ENCODE measurements at places on chromosomes 7 and 10.

DNA sequence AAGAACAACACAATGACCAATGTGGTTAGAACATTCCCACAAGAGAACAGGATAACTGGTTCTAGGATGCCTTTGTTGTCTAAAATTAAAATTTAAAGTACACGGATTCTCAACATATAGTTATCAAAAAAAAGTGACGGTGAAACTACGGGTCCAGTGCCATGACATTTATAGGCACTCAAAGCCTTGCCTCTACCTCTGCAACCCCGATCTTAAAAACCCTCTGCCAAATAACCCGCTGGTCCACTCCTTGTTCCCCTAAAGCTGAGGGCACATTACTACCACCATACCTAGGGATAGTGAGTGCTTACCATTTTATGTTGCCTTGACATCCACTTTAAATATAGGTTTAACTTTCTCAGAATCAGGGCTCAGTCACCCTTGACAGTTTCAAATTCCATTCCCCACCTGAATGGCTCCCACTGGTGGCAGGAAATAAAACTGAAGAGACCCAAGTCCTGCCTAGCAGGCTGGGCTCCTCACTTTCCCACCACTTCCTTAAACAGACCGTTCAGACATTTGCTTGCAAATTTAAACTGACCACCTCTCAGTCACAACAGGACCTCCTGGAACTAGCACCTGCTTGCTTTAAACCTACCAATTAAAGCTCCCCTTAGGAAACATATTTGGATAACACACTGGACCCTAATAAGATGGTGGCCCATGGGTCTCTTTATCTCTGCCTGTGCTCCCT, 169.9 kb upstream of the ASAH2 start:
- no peak for DNase-seq

DNA sequence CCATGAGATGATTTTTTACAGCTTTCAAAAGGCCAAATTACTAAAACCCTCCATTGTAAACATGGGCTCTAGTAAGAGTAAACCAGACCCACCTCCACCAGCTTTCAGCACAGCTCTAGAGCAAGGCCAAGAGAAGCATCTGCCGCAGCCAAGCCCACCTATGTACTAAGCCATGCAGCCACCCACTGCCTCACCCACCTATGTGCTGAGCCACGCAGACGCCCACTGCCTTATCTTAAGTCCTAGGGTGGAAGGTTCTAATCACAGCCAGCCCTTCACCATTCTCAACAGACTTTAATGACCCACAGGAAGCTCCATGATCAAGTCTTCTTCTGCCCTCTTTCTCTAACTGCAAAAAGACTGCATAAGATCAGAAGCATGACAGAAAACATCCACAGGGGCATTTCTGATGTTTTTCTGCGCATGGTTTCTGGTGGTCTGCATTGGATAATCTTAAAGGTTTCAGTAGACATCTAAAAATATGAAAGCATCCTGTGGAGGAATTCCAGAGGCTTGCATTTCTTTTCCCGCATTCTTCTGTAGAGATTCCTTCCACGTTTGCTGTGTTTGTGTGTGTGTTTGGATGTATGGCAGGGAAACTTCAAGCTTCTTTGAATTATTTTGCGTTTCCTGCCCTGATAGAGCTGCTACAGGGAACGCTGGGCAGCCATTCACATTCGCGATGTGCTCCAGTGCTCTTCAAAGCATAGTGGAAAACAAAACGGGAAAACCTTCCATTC, 286.1 kb upstream of the KLF6 start:
- no peak for DNase-seq

GRCh38 chr7:131610007-131610406, 53.6 kb upstream of the PODXL start:
- DNase-seq, result no peak

- DNase-seq, result no peak
Observed at GRCh38 chr10:111018021-111018420, 58.8 kb upstream of the ADRA2A start.

- no peak for DNase-seq
Observed at GRCh38 chr7:2163600-2164555, 68.9 kb downstream of the MAD1L1 start.

GRCh38 chr10:70247360-70247759, 14.1 kb upstream of the PPA1 start:
- no peak for DNase-seq

- DNase-seq, result no peak
Observed at GRCh38 chr10:132588301-132589013, 50.9 kb downstream of the INPP5A start.

GRCh38 chr10:100748231-100749058, 3.1 kb downstream of the PAX2 start:
- DNase-seq, result no peak

GRCh38 chr10:87053111-87053510, 33.0 kb downstream of the FAM25A start:
- no peak for DNase-seq

- DNase-seq, result no peak
Observed at GRCh38 chr7:98467570-98468312, 66.9 kb upstream of the BAIAP2L1 start.

GRCh38 chr7:128029405-128029995, 1.7 kb downstream of the LRRC4 start:
- no peak for DNase-seq

DNA sequence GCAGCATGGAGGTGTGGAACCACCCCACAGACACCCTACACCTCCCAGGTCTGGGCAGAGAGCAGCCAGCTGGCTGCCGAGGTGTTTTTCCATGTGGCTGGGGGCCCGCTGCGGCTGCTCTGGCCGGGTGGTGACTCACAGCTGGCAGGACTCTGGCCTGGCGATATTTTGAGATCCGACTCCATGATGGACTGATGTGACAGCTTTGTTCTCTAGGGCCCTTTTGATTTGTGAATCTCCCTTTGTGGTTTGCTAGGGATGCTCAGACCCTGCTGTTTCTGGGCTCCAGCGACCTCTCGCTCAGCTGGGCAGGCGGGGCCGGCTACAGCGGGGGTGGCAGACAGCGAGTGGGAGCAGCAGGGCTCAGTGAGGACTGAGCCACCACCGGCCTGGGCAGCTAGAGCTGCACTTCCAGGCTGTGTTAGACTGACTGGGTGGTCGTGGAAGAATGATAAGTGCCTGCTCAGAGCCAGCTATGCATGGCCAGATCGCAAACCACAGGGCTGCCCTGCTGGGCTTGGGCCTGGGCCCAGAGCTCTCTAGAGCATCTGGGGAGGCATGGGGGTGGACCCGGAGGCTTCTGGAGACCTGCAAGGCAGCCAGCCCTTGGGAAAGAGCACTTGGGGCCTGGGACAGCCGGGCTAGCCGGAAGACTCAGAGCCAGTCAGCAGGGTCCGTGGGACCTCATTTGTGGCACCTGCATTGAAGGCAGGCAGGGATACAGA, 46.2 kb upstream of the GDF10 start:
- no peak for DNase-seq

GRCh38 chr10:110160081-110160480, 47.3 kb upstream of the MXI1 start:
- DNase-seq, result no peak

- DNase-seq, result no peak
Observed at GRCh38 chr7:118003476-118003875, 130.2 kb upstream of the CTTNBP2 start.

DNA sequence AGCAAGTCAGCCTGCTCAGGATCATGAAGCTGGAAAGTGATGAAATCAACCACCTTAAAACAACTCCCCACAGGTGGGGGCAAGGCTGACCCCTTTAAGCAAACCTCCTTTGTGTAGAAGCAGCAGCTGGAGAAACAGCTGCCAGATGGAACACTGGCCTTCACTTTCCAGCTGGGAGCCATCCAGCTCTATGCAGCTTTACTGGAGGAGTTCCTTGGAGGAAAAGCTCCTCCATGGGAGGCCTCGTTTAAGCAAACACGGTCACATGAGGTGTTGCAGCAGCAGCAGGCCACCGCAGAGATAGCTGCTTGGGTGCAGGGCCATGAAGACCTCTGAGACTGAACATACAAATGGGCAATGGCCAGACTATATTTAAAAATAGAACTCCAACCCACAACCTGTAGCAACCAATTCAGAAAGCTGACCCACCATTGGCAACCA, 13.0 kb upstream of the DLG5 start:
- DNase-seq, result no peak

GRCh38 chr10:132438091-132439024, 41.4 kb downstream of the PWWP2B start:
- no peak for DNase-seq

DNA sequence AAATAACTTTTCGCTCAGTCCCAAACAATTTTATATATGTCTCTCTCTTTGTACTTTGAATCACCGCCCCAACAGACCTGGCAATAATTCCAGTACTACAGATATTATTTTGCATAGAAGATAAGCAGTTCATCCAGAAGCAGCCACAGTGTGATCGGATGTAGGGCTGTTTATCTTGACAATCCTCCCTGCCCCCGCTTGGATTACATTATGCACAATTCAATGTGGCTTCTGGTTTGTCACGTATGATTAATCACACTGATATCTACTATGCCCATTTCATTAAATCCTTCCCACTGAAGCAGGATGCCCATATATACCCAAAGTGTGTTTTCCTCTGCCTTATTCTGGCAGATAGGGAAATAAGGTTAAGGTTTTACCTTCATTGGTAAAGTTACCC, 115.2 kb downstream of the PDE1C start:
- no peak for DNase-seq

- no peak for DNase-seq
Observed at GRCh38 chr10:47347303-47347675, 874 bp upstream of the RBP3 start.

DNA sequence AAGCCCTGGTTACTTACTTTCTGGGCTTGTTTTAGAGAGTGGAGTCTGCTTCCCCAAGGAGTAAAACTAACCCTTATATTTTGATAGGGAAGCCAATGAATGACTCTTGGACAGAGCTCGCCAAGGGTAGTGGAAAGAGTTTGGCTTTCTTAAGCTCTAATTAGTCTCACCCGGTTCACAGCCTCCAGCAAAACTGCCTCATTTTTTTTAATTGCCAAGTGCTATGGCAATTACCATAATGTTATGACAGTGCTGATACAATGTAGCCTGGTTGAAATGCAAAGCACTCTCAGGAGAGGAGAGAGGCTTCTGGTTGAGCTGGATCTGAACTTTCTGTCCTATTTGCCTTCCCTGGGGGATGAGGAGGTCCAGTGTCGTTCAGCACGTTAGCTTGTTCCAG, 376.1 kb upstream of the CHRM2 start:
- no peak for DNase-seq

GRCh38 chr10:102612964-102613275, 31.4 kb upstream of the TRIM8 start:
- DNase-seq, result no peak

- DNase-seq, result no peak
Observed at GRCh38 chr7:19928247-19928646, 154.8 kb upstream of the TMEM196 start.

GRCh38 chr7:157772486-157773130, 435.8 kb downstream of the DNAJB6 start:
- DNase-seq, result no peak

GRCh38 chr10:117537904-117538524, 4.5 kb upstream of the EMX2 start:
- DNase-seq, result no peak

GRCh38 chr7:116801092-116801710, 61.2 kb upstream of the CAPZA2 start:
- no peak for DNase-seq
